Right lobe of liver (tissue), 6 donors: ENCODE measurements at places on chromosomes 2 and 18.

DNA sequence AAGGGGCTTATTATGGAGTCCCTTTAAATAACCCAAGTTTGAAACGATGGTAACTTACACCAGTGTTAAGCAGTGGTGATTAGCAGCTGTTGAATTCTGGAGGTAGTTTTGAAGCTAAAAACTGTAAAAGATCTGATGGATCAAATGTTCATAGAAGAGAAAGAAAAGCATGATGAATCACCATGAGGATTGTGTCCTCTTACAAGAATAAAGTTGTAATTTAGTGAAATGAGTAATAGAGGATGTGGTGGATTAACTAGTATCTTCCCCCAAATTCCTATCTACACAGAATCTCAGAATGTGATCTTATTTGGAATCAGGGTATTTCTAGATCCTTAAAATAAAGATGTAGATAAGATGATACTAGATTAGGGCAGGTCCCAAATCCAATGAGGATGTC lies 1138.2 kb upstream of the TMEFF2 start:
- no peak for DNase-seq

GRCh38 chr2:62736899-62737559 lies 31.5 kb downstream of the EHBP1 start:
- DNase-seq: no peak

- no peak for DNase-seq
Measured at GRCh38 chr2:12931186-12931844, 214.6 kb downstream of the TRIB2 start.

DNA sequence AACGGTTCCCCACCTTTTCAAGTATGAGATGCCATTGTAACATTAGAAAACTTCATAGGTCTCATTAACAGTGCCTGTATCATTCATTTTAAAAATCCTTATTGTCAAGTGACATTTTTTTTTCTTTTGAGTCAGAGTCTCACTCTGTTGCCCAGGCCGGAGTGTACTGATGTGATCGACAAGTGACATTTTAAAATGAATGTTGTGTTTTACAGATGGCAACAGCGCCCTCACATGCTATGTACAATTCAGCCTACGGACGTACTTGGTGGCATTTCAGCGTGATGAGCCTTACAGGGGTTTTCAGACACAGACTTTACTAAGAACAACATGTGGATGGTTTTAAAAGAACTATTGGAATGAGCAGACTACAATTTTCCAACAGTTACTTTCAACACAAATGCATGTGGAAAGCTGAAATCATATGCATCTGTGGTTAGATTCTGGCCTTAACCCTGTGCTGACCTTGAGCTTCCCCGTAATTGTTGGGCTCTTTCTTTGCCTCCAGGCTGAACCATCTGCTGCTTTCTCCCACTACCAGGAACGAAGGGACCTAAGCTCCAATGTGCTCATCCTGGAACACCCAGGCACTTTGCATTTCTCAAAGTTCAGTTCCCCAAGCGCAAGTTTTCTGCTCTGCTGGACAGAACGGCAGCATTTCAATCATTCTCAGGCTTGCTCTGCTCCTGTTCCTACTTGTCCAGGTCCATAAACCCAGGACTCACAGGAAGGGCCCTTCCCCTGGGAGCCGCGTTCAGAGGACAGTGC lies 119.9 kb upstream of the NDUFV2 start:
- DNase-seq: peak; percentile 28

- no peak for DNase-seq
Measured at GRCh38 chr2:134216152-134216829, 37.6 kb upstream of the MGAT5 start.

DNA sequence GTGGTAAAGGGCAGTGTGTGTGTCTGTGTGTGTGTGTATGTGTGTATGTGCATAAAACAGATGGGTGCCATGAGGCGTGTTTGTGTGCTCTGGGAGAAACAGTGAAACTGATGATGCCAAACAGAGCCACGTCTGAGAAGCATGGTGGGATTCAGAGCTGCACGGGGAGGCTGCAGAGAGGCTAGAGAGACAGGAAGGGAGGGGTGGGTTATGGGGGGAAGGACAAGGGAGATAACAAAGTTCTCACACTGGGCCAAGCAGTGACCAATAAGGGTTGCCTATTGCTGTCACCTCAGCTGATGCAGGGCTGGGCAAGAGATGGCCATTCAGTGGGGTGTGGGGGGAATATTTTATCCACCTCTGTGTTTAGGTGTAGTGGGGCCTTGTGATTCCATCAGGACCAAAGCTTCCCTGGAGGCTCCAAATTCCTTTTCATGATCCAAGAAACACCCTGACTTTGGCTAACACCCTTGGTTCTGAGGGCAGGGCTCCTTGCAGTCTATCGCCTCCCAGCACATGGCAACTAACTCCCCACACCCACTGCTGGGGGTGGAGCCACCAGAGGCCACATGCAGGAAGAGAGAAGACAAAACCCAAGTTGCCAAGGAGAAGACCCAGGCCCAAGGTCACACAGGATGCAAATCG lies 54.2 kb upstream of the POMC start:
- DNase-seq: no peak

DNA sequence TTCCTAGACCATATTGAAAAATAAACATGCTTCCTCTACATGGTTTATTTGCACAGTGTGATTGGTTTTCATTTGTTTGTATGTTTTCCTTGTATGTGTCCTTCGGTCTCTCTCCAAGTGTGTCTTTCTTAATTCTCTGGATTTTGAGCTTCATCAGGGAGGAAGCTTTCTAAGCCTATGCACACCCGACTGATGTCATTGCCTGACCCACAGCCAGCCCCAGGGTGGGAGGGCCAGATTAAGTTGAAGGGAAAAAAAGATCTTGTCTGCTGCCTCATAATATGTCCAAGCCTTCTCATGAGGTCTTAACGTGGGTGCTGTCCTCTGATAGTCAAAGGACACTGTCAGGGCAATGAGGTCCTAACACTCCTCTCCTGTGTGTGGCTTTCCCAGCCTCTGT lies 115.2 kb downstream of the MARCHF4 start:
- DNase-seq: no peak

DNA sequence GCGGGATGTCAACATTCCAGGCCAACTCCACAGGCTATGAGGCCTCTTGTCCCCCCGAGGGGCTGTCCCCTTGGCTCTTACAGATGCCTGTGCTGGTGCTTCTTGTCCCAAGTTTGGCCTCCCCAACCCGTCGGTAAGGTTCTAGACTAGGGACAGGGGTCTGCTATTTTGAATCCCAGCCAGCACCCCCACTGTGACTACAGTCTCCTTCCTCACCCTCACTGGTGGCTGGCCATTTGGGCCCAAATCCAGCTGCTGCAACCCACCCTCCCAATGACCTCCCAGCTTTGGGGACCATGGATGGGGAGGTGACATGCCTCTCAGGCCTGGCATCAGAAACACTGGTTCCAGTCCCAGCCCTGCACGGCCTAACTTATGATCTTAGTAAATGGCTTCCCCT lies 18.7 kb downstream of the CFAP65 start:
- no peak for DNase-seq

DNA sequence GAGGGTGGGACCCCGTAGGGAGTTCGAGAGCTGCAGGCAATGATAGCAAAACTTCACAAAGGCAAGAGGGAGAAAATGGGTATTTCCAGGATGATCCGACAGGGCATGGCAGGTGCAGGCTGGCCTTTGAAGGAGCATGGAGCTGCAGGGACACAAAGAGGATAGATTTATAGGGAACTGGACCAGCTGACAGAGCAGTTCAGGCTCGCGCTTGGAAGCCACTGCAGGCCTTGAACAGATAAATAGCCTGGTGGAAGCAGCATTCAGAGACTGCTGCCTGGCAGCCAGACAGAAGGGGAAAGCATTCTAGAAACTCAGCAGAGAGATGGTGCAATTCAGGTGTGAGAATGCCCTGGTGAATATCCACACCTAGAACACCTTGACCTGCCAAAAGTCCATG lies 29.3 kb upstream of the CREG2 start:
- no peak for DNase-seq

- no peak for DNase-seq
Measured at GRCh38 chr18:49486606-49486952, 455 bp downstream of the C18orf32 start.

DNA sequence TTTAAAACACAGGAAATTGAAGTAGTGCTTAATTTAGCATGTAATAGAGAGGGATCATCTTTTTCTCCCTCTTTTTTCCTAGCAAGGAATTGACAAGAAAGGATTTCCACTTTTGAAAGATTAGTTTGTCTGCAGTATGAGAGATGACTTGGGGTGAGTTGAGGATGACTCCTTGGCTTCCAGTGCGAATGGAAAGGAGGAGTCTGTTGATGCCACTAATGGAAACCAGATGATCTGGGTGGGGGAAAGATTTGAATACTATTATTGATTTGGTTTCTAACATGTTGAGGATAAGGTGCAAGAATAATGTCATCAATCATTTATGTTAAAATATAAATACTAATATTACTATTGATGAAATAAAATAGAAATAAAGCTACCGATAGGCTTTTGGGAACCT lies 205.4 kb downstream of the PPP1R1C start:
- DNase-seq: no peak

DNA sequence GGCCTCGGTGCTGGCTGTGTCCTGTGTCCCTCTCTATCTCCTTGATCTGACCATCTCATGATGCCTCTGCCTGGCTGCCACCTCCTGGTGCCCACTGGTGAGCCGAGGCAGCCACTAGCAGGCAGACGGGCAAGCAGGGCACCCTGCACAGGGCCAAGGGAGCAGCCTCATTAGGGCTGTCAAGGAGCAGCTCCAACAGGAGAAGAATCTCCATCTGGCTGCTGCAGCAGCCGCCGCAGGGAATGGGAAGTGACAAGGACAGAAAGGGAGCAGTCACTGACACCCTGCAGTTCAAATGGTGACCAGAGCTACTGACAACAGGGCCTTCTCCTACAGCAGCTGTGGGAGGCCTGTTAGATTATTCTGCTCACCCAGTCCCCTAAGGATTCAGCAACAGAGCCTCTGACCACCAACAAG lies 32.6 kb downstream of the ALPK2 start:
- no peak for DNase-seq

- DNase-seq: no peak
Measured at GRCh38 chr2:134703426-134703825, 15.4 kb downstream of the TMEM163 start.

GRCh38 chr18:61808286-61808685 lies 84.5 kb downstream of the RNF152 start:
- no peak for DNase-seq

GRCh38 chr2:196959734-196960338 lies 33.3 kb upstream of the PGAP1 start:
- DNase-seq: no peak

- DNase-seq: no peak
Measured at GRCh38 chr2:96923810-96924774, 54.2 kb upstream of the SEMA4C start.

- DNase-seq: no peak
Measured at GRCh38 chr2:64639691-64640090, 14.0 kb downstream of the SERTAD2 start.

DNA sequence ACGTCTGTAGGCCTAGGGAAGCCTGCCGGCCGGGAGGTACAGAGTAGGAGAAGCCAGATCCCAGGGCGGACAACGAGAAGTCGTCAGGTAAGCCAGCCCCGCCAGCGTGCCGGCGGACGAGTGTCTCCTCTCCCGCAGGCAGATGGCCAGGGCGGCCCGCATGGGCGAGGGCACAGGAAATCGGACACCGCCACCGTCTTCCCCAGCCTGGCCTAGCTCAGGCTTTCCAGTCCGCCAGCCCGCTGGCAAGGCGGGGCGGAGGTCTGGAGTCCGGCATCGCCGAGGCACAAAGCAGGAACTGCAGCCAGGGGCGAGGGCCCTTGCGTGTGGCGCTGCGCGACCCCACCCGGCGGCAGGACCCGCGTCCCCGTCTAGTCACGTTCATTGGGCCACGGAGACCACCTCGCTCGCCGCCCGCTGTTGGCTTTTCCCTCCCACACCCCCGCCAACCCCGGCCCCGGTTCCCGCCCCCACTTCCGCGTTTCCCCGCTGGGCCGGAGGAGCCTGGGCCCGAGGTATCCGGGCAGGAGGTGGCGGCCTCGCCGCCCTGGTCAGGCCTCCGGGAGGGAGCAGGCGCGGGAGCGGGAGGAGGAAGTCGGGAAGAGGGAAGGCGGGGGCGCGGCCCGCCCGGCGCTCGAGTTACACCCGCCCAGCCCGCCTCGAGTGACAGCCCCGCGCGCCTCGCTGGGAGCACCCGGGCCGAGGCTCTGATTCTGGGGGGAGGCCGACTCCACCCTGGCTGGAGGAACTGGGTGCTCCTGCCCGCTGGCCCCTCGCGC lies at the start of gene GPD2:
Gene GPD2 (plus strand): TSS at position 662 of the 779 bp plus-strand sequence. CDS start 39,727 bp downstream, outside the sequence.
- DNase-seq: peak; percentile 96

GRCh38 chr2:71801969-71802368 lies 345.7 kb downstream of the CYP26B1 start:
- DNase-seq: peak; percentile 50

- DNase-seq: no peak
Measured at GRCh38 chr2:183490914-183491313, 366.7 kb downstream of the NUP35 start.

DNA sequence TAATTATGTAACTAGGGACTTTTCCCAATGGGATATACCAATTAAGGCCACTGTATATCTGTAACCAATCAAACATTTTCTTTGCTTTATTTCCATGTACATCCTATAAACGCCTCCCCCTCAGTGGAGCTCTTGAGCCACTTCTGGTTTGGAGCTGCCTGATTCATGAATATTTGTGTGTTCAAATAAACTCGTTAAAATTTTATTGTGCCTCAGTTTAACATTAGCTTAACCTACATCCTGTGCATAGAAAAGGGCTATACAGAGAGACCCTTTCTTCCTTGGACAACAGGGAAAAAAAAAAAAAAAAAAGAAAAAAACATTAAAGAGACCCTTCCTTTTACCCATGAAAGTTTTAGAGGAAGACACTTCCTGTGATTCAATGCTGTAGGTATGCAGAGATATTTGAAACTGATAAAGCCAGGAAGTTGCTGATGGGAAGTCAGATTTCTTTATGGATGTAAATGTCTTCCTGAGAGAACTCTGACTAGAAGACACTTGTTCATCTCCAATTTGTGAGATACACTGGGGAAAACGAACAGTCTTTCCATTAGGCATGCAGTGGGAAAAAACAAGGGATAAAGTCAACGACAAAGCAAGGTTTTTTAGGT lies 614.6 kb upstream of the SOX11 start:
- DNase-seq: no peak

- no peak for DNase-seq
Measured at GRCh38 chr18:72207280-72207679, 336.9 kb downstream of the CBLN2 start.

DNA sequence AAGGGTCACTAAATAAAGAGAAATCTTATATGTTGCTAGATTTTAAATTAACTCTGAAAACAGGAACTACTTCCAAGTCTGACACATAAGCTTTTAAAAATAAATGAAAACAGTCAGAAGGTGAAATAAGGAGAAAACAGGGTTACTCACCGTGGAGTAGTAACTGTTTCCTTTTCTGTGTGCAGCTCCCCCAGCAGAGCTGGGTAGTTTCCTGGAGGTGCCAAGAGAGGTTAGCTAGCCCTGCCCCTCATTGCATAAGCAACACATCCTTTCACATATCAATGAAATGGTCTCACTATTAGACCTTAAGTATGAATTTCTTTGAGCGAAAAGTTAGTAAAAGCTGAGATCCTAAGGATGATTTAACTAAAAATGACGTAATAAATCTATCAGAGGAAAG lies 54.0 kb upstream of the GPR75 start:
- DNase-seq: no peak

GRCh38 chr2:41963661-41964525 lies 83.9 kb upstream of the PKDCC start:
- DNase-seq: peak; percentile 72
